ENCODE measurements at places on chromosomes 6 and 20.
A peak's percentile ranks its signal among the peaks of the same experiment; 100 is the strongest.

- no peak for DNase-seq
Measured at GRCh38 chr6:53672237-53672636, 6.7 kb upstream of the KLHL31 start.

DNA sequence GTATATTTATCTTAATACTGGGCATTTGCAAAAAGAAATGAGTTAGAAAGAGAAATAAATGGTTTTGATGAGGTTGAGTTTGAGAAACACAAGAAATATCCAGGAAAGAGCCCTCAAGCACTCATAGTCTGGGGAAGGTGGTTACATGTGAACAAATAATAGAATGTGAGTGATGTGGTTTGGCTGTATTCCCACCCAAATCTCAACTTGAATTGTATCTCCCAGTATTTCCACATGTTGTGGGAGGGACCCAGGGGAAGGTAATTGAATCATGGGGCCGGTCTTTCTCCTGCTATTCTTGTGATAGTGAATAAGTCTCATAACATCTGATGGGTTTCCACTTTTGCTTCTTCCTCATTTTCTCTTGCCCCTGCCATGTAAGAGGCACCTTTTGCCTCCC, 334.1 kb downstream of the COL12A1 start:
- no peak for DNase-seq

GRCh38 chr20:51076786-51077685, 54.1 kb upstream of the KCNG1 start:
- no peak for DNase-seq

DNA sequence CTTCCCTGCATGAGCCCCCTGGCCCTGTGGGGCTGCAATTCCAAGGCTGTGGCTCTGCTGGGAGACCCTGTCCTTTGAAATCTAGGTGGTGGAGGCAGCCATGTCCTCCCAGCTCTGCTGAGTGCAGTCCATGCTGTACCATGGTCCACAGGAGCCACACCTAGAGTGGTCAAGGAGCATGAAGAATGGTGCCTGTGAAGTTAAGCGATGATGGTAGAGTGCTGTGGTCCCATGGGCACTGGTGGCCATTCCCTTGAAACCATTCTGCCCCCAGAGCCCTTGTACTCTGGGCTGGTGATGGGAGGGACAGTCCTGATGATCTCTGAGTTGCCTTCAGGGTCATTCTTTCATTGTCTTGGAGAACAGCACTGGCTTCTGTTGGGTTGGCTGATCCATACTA, 55.3 kb downstream of the EFCAB8 start:
- DNase-seq, result no peak

- DNase-seq, result peak; percentile 29
Measured at GRCh38 chr6:139249395-139249794, 42.4 kb downstream of the TXLNB start.

DNA sequence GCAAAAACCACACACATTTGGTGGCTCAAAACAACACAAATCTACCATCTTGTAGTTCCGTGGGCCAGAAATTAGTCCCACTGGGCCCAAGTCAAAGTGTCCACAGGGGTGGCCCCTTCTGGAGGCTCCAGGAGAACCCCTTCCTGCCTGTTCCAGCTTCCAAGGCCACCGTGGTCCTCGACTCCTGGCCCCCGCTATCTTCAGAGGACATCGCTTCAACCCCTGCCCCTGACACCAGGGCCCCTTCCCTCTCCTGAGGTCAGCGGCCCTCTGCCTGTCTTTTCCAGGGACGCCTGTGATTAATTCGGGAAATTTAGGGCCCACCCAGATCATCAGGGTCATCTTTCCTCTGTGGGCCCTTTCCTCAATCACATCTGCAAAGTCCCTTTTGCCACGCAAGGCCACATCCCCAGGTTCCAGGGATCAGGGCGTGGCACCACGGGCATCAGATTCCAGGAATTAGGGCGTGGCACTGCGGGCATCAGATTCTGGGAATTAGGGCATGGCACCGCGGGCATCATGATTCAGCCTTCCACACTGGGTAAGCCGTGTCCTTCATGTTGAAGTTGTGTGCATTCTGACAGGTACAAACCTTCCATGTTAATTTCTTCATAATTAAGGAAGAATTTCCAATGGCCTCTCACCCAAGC, 59.9 kb upstream of the SMOC2 start:
- DNase-seq, result no peak

GRCh38 chr6:47375426-47375825, 65.7 kb upstream of the TNFRSF21 start:
- DNase-seq, result no peak

- no peak for DNase-seq
Measured at GRCh38 chr20:17557675-17558006, 12.2 kb upstream of the DSTN start.

DNA sequence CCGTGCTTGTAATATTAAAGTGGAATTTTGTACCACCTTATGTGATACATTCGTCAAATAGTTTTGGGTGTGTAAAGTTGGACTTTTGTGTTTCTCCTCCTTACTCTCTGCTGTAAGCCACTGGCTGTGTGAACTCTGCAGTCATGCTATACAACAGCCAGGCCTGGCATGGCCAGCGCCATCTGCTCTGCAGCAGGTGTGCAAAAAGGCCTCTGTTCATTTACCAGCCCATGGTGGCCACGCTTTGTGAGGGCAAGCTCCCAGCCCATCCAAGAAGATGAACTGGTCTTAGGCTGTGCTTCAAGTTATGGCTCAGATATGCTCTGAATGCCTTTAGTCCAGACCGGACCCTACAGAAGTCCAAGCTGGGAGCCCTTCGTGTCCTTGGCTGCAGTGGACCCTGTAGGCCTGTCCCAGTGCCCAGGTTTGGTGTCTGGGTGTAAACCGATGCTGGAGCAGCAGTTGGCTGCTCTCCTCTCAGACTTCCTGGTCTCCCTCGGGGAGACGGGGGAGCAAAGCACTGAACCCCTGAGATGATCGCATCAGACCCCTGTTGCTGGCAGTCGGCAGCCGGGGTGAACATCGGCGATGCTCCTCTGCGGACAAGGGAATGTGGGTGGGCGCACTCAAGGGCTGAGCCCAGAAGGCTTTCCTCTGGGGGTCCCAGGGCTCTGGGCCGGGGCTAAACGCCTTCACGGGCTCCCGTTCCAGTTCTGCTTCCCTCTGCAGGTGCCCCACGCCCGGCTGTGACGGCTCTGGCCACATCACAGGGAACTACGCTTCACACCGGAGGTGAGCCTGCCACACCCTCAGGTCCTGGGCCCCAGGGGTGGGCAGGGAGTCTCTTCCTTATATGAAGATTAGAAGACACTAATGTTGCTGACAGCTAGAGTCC, 28.6 kb upstream of the PCMTD2 start:
- DNase-seq, result no peak

GRCh38 chr6:160430751-160431150, 82.6 kb downstream of the SLC22A3 start:
- DNase-seq, result no peak

DNA sequence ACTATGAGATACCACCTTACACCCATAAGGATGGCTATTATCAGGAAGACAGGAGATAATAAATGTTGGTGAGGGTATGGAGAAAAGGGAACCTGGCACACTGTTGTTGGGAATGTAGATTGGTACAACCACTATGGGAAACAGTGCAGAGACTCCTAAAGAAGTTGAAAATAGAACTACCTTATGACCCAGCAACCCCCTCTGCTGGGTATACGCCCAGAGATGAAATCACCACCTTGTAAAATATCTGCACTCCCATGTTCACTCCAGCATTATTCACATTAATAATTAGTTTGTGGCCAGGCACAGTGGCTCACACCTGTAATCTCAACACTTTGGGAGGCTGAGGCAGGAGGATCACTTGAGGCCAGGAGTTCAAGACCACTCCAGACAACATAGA, 26.8 kb downstream of the ZBTB9 start:
- DNase-seq, result no peak

DNA sequence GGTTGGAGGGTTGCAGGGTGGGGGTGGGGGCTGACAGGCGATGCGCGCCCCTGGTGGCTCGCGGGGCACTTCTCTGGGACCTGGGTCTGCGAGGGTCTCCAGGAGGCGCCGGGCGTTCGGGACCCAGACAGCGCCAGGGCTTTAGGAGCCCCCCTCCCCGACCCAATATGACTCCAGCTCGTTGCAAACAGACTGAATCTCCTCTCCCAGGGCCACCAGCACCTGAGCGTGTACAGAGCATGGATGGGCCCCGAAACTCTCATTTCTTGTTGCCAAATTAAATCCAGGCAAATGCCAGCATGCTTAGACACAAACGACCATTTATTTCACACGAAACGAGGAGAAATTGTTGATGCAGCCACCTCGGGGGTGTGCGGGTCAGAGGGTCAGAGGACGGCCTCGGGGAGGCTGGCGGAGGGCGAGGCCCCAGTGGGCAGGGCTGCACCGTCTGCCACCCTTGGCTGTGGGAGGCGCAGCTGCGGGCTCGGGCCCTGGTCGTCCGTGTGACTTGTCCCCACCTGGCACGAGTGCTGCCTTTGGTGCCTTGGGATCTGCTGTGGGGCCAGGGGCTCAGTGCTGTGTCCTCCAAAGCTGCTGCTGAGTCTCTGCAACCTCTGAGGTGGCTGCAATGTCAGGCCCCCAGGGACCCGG, 20.9 kb upstream of the GATA5 start:
- DNase-seq, result no peak

GRCh38 chr6:38498085-38498484, 141.6 kb downstream of the BTBD9 start:
- no peak for DNase-seq

DNA sequence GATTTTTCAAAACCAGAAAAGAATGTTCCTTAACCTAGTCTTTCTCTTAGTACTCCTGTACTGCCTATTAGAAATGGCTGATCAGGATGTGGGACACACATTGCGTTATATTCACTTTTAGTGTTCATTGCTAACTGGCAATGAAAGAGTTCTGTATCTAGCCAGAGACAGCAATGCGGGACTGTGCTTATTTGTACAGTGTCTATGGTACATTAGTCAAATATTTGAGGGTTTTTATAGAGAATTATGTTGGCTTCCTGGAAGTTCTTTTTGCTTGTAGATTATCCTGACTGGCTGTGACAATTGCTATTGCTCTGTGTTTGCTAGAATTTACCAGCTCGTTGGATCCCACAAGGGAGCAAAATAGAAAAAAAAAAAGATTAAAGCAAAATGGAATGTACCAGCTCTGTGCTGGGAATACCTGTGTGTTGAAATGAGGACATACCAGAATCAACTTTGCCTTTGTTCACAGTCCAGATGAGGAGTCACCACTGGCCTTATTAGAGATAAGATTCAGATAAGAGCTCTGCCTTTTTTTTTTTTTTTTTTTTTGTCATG, 22.4 kb upstream of the IFNGR1 start:
- DNase-seq, result no peak

- no peak for DNase-seq
Measured at GRCh38 chr6:159606786-159607185, 86.3 kb downstream of the SOD2 start.

- DNase-seq, result no peak
Measured at GRCh38 chr6:98094696-98095095, 739.7 kb upstream of the POU3F2 start.

DNA sequence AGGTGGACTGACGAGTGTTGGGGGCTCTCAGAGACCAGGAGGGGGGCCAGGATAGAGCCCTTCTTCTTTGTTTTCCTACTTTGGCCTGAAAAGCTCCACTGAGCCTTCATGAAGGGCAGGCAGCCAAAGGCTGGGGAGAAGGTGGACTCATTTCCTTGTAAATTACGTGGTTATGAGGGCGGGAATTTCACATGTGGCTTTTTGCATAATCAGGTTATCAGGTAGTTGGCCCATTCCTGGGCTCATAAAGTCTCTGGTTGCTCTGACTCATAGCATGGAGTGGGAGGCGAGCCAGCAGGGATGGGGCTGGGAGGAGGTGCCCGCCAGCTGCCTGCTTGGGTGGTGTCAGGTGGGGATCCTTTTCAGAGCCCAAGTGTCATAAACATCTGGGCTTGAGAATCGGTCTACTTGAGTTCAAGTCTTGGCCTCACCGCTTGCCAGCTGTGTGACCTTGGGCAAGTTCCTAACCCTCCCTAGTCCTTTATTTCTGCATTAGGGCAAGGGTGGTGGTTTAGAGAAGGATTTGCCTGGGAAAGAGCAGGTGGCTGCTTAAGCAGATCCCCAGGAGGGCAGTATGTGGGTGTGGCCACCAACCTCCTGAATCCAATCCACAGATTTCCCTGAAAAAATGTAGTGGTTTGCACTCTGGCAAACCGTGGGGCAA, 26.5 kb upstream of the RNF24 start:
- DNase-seq, result no peak

GRCh38 chr6:90369651-90370050, 73.0 kb upstream of the BACH2 start:
- DNase-seq, result no peak

DNA sequence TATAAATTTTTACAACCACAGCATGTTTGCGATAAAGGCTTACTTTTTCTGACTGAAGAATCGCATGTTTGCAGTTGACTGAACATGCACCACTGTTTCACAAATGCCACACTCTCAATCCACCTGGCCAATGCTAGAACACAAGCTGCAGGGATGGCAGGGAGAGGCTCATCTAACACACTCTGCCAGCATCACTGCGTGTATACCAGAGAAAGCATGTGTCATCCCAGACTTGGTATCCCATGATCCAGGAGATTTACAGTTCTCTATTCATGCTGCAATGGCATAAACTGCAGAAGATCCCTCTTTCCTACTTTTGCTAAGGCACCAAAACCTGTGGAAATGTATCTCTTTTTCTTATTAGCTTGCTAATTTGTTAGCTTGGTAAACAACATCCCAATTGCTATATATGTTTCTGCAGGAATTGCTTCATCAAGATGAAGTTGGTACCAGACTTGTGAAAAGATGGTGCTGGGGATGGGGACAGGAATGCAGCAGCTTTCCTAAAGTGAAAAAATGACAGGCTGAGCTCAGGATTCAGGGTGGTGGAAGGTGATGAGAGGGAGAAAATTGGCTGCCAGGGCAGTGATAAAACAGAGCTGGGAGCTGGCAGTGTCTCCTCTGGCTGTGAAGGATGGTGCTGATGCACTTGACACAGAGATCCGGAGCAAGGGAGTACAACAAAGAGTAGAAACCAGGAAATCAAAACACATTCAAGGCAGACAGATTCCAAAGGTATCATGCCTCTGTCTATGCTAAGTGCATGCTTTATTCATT, 186.9 kb downstream of the HIVEP2 start:
- DNase-seq, result no peak

DNA sequence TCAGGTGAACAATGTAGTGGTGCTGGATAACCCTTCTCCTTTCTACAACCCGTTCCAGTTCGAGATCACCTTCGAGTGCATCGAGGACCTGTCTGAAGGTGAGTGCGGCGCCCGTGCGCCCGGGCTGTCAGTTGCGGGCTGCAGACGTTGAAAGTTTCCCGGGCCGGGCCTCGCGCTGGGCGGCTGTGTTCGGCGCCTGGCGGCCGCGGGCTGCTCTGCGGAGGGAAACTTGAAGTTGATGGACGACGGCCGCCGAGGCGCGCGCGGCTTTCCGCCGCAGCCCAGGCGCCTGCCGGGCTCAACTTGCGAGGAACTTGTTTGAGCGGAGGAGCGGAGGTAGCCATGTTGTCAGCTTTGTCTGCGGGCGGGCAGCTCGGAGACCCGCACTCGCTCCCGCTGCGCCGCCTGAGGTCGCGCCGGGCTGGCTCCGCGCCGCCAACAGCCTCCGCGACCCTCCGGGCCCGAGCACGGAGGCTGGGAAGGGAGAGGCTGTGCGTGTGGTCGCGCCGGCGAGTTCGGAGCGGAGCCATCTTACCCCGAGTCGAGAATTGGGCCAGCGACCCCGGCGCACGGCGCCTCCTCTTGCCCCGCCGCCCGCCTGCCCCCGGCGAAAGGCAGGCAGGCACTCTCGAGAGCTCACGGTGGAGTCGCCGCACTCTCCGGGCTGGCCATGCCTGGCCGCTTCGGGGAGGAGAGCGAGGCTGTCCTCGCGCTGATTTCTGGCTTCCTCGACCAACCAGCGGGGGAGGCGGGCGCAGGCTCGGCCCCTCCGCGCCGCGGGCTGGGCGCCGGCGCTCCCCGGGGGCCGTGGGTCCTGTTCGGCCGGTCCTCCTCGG, 691 bp downstream of the ASF1A start:
- peak; percentile 28 for DNase-seq

GRCh38 chr20:57703013-57703412, 6.8 kb downstream of the PMEPA1 start:
- DNase-seq, result no peak
